ENCODE measurements at places on chromosomes 3 and 15.

DNA sequence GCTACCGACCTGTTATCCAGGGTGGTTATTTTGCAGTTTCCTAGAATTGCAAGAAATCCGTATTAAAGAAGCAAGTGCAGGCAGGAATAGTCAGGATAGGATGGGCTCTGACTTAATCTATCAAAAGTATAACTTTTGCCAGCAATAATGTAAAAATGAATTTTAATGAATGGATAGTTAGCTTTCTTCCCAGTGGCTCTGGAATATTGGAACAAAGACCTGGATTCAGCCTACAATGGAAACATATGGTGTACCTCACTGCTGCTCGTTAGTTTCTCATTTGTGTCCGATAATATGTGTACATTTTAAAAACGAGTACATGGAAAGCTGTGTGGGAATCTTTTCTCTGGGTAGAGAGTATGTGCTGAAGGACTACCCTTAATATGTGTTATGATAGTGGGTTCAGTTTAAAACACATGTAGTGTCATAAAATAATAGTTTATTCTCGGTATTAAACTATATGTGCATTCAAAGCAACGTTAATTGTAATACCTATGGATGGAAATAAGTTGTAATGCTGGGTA lies 805 bp downstream of the SERPINI1 start:
- no peak for DNase-seq

- DNase-seq: no peak
Observed at GRCh38 chr15:99146661-99147060, 41.8 kb downstream of the SYNM start.

GRCh38 chr15:48723969-48724368 lies 78.5 kb upstream of the FBN1 start:
- DNase-seq: no peak

GRCh38 chr3:110243081-110243480 lies 828.5 kb upstream of the NECTIN3 start:
- DNase-seq: no peak

GRCh38 chr15:44971036-44971435 lies 14.5 kb downstream of the TERB2 start:
- DNase-seq: no peak

- DNase-seq: peak; percentile 26
Observed at GRCh38 chr3:189563853-189564563, 67.2 kb upstream of the TP63 start.

GRCh38 chr15:52095597-52096262 lies 16.8 kb downstream of the BCL2L10 start:
- DNase-seq: no peak

DNA sequence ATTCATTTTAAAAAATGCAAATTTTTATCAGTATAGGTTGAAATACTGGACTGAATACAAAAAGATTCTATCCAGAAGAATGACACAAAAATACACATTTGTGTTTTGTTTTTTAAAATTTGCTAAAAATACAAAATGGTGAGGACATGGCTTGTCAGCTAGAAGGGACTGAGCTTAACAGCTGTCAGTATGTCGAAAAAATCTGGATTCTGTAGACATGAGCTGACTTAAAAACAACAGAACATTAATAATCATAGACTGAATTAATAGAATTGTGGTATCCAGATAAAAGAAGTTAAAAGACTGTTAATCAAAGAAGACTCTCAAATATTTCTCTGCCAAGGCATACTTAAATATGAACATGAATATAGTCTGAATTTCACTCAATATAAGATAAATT lies 244.9 kb upstream of the CBLB start:
- no peak for DNase-seq

DNA sequence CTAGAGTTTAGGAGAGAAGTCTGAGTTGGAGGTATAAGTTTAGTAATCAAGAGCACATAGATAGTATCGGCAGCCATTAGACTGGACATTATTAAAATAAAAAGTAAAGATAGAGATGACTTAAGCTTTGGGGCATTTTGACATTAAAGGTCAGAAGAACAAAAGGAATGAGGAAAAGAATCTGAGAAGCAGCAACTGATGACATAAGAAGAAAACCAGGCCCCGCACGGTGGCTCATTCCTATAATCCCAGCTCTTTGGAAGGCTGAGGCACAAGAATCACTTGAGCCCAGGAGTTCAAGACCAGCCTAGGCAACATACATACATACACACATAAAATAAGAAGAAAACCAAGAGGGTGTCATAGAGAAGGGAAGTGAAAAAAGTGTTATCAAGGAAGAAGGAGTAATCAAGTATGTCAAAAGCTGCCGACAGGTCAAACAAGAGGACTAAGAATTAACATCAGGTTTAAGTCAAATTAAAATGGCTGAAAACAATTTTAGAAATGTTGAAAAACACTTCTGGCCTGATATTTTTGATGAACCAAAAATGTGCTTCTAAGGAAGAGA lies 38.9 kb downstream of the ACAP2 start:
- DNase-seq: no peak
